ENCODE measurements at places on chromosomes 16 and 17.

- no peak for DNase-seq
These were observed 181.4 kb upstream of the WSCD1 start for GRCh38 chr17:5888811-5889210.

- DNase-seq, result no peak
These were observed 391.4 kb downstream of the UTP18 start for GRCh38 chr17:51651513-51652298.

- DNase-seq, result no peak
These were observed 90.9 kb upstream of the CORO6 start for GRCh38 chr17:29713626-29714025.

DNA sequence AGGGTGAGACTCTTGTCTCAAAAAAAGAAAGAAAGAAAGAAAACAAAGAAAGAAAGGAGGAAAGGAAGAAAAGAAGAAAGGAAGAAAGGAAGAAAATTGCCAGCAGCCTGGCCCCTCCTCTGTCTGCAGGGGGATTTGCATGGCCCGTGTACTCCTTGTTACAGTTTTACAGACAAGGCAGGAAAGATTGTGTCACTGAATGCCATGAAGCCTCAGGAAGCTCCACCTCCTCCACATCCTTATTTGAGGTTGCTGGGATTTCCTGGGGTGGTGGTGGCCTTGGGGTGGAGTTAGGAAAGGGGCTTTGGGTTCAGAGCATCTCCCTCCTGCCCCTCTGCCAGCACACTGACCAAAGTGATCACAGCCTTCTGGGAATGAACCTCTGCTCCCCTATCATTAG, 23.6 kb downstream of the CFAP20 start:
- no peak for DNase-seq

- no peak for DNase-seq
These were observed 216.8 kb downstream of the ENGASE start for GRCh38 chr17:79291391-79291790.

- no peak for DNase-seq
These were observed 108.5 kb upstream of the RCVRN start for GRCh38 chr17:10013365-10014112.

DNA sequence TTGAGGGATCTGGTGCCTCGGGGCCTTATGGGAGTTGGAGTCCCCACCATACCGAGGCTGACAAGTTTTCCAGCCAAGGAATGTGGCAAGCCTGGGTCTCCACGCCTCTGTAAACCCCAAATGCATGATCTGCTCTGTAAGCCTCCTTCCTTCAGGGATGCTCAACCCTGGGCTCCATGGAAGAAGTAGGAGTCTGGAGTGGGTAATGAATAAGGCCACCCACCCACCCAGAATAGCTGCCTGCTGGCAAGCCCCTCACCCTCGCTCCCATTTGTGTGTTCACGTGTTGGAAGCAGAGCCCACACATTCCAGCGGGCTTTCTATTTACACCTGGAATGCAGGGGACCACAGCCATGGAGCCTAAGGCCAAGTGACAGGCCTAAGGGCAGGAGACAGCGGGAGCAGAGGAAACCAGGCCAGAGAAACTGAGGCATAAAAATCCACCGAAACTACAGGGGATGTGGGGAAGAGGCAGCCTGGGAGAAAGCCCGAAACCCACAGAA, 4.4 kb downstream of the DLG4 start:
- DNase-seq, result no peak

DNA sequence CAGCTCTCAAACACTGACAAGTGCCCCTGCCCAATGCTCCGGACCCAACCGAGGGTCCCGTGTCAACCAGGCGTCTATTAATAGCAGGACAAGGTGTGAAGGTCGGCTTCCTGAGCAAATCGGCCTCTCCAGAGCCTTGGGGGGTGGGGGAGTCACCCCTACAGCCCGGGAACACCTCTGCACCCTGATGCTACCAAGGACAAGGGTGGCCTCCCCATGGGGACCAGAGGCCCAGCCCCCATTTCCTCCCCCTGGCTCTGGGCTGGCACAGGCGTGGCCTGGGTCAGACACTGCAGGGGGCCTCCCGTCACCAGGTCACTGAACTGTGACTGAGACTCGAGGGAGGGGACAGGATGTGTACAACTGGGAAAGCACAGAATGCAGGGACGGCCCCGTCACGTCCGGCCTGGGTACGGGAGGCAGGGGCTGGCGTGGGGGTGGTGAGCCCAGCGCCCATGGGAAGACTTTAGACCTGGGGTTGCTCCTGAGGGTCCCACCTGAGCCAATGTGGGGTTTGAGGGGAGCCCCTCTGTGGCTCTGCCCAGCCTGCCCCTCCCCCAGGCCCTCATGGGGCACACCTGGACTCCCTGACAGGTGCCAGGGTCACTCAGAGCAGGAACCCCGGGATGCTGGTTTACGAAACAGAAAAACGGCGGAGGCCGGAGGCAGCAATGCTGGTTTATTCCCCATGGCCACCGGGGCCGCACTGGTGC, 579 bp upstream of the CYBA start:
- peak; percentile 91 for DNase-seq

- no peak for DNase-seq
These were observed 90.8 kb downstream of the TBC1D16 start for GRCh38 chr17:79944821-79945391.

DNA sequence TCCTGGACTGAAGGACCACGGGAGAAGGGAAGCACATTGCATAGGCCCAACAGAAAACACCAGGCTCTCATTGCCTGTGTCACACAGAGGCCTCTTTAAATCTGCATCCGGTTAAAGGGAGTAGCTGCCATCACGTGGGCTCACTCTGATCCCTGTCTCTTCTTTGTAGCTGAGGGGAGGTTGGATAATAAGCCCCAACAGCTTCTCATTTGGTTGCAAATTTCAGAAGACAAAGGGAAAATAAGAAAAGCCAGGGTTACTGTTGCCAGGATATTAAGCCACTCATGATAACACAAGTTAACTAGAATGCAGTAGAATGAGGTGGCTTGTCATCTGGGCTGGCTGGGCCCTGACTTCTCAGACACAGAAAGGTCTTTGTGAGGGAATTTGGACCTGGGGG, 325.1 kb upstream of the ERCC4 start:
- DNase-seq, result no peak

GRCh38 chr17:14747603-14747950, 446.7 kb downstream of the HS3ST3B1 start:
- DNase-seq, result no peak

- DNase-seq, result no peak
These were observed 43.2 kb downstream of the RPH3AL start for GRCh38 chr17:309361-309888.

DNA sequence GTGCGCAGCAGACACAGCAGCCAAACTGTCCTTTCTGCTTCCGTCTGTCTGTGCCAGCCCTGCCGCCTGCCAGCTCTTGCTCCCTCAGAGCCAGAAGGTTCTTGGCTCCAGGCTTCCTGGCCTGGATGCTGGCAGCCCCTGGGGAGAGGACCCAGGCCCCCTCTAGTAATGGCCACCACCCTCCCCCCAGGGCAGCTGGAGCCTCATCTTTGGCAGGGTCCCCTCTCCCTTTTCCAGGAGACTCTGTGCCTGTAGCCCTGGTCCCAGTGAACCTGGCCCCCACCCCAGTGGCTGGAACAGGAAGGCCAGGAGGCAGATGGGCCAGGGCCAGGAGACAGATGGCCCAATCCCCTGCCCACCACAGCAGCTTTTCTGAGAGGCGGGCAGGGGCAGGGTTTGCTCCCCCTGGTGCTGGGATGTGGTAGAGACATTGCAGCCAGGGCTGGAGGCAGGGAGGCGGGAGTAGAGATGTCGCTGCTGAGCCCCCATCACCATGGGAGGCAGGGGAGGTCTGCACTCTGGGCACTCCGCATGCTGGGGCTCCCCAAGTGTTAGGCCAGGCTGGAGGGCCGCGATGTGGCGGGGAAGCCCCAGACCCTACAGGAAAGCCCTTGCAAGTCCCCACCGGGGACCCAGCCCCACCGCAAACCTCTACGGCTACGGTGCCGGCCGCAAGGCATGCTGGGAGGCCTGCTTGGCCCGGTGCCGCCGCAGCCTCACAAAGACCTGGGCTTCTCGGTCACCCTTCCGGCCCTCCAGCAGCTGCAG, 16.7 kb downstream of the UNC13D start:
- DNase-seq, result peak; percentile 75

DNA sequence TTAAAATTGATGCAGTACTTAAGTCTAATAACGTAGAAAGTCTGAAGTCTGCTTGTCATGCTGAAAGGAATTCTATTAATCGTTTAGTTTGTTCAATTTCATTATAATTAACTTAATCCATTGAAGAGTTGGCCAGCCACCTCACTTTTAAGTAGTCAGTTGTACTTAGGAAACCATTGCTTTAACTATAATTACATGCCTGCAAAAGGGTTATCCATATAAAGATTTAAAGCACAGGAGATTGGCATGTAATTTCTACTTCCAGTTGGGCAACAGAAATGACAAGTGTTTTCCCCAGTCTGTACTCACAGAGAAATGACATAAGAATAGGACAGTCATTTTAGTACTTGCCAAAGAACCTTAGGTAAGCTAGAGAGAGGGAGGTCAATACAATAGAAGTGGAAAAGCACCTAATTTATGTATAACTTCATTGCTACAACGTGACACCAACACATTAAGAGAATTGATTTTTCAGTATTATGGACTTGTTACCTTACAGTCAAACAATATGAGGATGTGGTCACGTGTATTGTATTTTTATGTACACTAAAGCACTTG, 3.7 kb upstream of the USP32 start:
- DNase-seq, result peak; percentile 61

- DNase-seq, result no peak
These were observed 121.1 kb downstream of the IRX5 start for GRCh38 chr16:55051571-55052347.

- peak; percentile 79 for DNase-seq
These were observed 33.7 kb upstream of the RPH3AL start for GRCh38 chr17:386141-386876.

DNA sequence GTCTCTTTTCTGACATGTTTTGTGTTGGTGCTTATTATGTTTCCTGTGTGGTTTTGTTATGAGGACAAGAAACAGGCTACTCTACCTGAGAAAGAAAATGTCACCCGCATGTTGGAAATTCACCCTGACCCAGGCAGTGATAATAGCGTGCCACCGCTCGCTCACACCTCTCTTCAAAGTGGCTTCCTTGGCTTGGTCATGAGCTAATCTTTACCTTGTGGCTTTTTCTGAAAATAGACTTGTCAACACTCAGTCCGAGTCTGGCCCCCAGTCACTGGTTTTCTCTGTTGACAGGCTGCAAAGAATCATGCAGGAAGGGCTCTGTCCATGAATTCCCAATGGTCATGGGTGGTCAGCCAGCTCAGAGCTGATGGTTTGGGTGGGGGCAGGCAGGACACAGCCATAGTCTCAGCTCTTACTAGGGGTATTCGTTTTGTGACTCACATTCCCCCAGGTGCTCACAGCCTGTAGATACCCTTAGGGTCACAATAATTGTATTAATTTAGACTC, 121.3 kb upstream of the CACNG5 start:
- peak; percentile 73 for DNase-seq

GRCh38 chr16:7601100-7601499, 268.5 kb downstream of the RBFOX1 start:
- no peak for DNase-seq

GRCh38 chr16:9013508-9013864, 49.8 kb upstream of the USP7 start:
- no peak for DNase-seq

DNA sequence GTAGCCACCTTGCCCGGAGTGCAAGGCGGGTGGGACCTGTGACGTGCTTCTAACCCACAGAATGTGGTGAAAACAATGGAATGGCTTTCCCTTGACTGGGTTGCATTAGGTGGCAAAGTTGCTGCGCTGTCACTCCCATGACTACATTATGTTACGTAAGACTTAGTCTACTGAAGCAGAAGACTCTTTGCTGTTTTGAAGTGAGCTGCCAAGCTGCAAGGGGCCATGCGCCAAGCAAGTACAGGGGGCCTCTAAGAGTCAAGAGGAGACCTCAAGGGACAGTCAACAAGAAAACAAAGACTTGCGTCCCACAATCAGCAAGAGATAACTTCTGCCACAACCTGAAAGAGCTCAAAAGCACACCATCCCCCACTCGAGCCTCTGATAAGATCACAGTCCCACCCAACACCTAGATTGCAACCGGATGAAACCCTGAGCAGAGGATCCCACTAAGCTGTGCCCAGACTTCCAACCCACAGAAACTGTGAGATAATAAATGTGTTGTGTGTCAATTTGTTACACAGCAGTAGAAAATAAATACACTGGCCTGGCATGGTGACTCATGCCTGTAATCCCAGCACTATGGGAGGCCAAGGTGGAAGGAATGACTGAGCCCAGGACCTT, 16.5 kb downstream of the ANKRD11 start:
- DNase-seq, result no peak

DNA sequence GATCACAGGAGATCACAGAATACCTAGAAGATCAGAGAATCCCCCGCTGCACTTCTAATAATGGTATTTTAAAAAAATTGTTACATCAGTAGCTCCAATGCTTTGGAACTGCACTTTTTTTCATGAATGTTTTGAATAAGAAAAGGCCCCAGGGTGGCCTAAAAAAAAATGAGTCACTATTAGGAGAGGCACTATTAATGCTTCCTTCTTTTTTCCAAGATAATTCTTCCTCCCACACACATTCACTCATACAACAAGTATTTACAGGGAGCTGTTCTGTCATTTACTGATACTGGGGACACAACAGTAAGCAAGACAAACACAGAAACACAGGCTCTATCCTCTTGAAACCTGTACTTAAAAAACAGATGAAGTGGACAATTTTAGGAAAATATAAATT, 675 bp upstream of the PDZD9 start:
- no peak for DNase-seq

GRCh38 chr17:73531158-73531557, 113.1 kb downstream of the SDK2 start:
- no peak for DNase-seq

GRCh38 chr17:54967621-54968261, 713 bp downstream of the COX11 start:
- DNase-seq, result peak; percentile 66

- DNase-seq, result peak; percentile 83
These were observed 4.1 kb downstream of the ZNF688 start for GRCh38 chr16:30567160-30567990.

GRCh38 chr17:48722915-48723422, at the start of gene PRAC2:
Gene PRAC2, plus strand, starts transcription at chr17:48723185. Its CDS starts 1,226 bp downstream, at chr17:48724411.
- no peak for DNase-seq

DNA sequence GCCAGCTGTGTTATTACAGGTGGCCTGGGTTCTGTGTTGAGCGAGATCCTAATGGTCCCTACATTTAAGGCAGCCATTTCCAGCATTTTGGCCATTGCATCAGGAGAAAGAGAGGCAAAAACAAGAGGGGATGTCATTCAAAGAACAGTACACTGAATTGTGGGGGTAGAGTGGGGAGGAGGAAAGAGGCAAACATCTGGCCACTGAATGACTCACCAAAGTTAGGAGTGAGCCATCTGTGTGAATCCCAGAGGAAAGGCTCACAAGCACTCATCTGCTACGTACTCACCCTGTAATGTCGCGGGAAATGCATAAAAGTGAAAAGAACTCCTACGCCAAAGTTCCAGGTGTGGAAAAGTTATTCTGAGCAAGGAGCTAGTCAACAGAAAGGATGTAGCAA, 16.7 kb downstream of the KRABD2 start:
- DNase-seq, result no peak

All from activated CD4-positive, alpha-beta T cell treated with anti-CD3 and anti-CD28 coated beads, Interleukin-2, Interleukin-6, amounts not matched to agents 100 ng/mL and 50 ng/mL, durations not matched to agents 16 hours and 8 hours (primary cell).